ENCODE measurements at places on chromosomes 3 and 15. TPM values are rescaled to one million over a fixed set of nuclear protein-coding genes. Genes with fewer than 3 reads are reported as not detected.
A peak's percentile ranks its signal among the peaks of the same experiment; 100 is the strongest.

ICE2 gene
- 14.8 TPM for total RNA-seq

EEF1AKMT4 gene
- 27.3 TPM for total RNA-seq

DNA sequence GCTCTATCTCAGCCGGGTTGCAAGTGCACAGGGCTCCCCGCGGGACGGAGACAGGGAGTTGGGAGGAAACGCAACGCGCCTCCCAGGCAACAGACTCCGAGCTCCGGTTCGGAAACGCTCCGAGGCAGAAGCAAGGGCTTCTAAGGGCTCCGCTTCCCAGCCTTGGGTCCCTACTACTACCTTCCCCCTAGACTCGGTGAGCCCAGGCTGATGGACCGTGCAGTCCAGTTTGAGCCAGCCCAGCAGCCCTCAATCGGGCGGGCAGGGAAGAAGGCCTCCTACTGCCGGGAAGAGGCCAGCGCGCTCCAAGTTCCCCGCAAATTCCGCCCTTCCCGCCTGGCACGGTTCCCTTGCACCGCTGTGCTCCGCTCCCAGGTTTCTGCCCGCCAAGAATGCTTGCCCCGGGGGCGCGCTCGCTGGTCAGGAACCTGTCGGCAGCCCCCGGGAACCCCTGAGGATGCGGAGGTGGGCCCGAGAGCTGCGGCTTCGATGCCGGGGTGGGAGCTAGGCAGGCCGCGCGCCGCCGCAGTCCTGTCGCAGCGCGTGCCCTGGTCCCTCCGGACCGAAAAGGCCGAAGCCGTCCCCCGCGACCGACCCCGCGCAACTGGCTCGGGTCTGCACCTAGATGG, 728 bp downstream of the TRANK1 start:
- DNase-seq: peak; percentile 28

- DNase-seq: no peak
These were observed 20.2 kb downstream of the CRABP1 start for GRCh38 chr15:78360367-78360801.

CHP1 gene
- total RNA-seq: 62.2 TPM

- peak; percentile 94 for DNase-seq
These were observed 38.0 kb downstream of the CCR3 start for GRCh38 chr3:46280105-46280797.

- no peak for DNase-seq
These were observed 229.8 kb downstream of the LRTM1 start for GRCh38 chr3:54698054-54698453.

CHL1 gene
- total RNA-seq: not detected

- DNase-seq: no peak
These were observed 25.7 kb upstream of the MYRIP start for GRCh38 chr3:39783680-39784079.

GRCh38 chr15:78675617-78676360, 34.8 kb upstream of the CHRNB4 start:
- no peak for DNase-seq

Measured in PC-3 (cell line).